NCI-H2107 (cell line): ENCODE measurements at places on chromosomes 13 and 19.

- no peak for DNase-seq
Observed at GRCh38 chr13:72164811-72165210, 297.8 kb upstream of the DACH1 start.

- DNase-seq = no peak
Observed at GRCh38 chr13:90999401-90999800, 348.1 kb upstream of the MIR17HG start.

GRCh38 chr13:71712988-71713653 is 153.9 kb downstream of the DACH1 start:
- no peak for DNase-seq

DNA sequence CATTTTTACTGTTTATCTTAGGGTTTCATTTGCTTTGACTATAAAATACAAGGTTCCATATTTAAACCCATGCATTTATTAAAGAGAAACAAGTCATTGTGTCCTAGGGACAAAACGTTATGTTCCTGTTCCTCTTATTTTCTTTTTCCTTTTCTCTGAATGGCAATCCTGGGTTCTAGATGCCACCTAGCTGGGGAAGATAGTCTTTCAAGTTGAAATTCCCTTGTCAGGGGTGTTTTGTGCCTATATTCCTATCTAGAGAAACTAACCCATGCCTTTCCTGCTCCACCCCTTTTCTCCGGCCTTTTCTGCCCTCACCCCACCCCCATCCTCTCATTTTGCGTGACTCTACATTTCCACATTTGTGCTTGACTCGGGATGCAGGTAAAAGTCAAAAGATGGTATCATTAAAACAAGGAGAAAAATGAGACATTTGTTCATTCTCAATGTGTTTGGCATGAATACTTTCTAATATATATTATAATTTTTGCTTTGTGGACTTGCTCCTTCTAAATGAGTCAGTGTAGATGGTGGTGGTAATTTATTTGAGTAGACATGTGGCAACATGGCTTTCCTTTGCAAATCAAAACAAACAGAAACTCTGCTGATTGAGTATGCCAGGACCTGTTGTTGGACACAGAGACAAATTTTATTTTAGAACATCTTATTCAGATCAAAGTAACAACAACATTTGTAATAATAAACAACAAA is 26.8 kb upstream of the STARD13 start:
- no peak for DNase-seq

DNA sequence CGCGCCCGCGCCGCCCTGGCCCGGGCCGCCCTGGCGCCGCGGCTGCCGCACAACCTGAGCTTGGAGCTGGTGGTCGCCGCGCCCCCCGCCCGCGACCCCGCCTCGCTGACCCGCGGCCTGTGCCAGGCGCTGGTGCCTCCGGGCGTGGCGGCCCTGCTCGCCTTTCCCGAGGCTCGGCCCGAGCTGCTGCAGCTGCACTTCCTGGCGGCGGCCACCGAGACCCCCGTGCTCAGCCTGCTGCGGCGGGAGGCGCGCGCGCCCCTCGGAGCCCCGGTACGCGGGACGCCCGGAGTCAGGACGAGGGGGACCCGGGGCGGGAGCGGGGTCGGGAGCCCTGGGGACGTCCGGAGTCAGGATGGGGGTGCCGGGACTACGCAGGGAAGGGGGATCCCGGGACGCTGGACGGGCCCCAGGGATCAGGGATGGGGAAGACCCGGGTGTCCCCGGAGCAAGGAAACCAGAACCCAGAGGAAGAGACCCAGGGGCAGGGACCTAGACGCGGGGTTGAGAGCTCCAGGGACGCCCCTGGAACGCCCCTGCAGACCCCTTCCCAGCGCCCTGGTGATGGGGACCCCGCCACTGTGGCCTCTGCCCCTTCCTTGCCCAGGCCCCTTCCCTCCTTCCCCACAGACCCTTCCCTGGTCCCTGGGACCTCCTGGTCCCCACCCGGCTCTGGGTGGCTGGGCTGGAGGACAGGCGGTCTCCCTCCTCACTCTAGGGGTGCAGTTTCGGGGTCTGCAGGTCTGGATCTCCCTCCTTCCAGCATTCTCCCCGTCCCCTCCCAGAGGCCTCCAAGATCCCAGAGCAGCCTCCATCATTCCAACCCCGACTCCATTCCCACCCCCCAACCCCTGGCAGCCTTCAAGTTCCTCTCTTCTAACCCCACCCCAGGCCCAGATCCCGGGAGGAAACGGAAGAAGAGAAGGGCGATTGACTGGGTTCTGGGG is 645 bp downstream of the GRIN3B start:
- DNase-seq = no peak

- peak; percentile 49 for DNase-seq
Observed at GRCh38 chr19:42092350-42092749, 16.4 kb downstream of the ZNF574 start.

GRCh38 chr13:33480561-33480960 is 195.0 kb upstream of the STARD13 start:
- DNase-seq = no peak

DNA sequence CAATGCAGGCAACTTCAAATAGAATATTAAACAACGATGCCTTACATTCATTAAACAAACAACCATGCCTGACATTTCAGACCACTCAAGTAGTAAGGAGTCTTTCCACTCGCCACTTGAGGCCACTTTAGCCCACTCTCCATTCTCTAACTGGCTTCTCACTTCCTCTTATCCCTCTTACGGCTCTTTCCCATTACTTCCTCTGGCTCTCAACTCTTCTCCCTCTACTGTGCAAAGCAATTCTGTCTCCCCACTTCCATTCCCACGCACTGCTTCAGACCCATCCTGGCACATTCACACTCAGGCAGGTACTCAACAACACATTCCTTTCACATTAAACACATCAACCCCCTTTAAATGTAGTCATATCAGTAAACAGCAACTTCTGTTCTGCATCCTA is 229.8 kb upstream of the IPO5 start:
- DNase-seq = no peak

DNA sequence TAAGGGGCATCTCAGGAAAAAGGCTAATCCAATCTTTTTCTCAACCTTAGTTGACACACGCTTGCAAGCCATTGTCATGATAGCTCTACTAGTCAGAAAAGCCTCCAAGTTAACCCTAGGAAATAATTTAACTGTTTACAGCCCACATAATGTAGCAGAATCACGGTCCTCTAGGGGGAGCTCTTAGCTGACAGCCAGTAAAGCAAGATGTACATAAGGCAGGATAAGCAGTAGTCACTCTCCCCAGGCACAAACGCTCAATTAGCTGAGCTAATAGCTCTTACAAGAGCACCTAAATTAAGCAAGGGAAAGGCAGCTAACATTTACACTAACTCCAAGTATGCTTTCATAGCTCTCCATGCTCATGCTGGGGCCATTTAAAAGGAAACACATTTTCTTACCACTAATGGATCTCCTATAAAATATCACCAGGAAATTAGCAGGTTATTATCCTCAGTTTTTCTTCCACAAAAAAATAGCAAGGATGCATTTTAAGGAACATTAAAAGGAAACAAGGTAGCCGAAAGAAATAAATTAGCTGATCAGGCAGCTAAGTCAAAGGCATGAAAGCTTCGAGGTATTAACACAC is 33.7 kb upstream of the ZSCAN5A start:
- no peak for DNase-seq

GRCh38 chr13:108915634-108916512 is 286.5 kb downstream of the MYO16 start:
- peak; percentile 56 for DNase-seq

DNA sequence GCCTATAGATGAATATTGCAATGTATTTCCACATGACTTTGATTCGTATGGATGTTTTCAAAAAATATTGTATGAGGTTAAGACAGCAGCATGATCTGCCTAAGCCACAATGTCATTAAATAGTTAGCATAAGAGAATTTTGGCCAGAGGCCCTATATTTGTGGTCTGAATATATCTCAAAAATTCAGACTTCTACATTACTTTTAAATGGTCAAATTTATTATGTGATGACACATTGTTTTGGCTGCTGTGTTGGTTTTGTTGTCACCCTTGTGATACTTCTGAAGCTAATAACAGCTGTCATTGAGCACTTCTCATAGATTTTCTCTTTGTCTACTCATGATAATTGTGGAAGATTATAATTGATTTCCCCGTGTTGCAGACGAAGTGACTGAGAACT is 288.2 kb downstream of the MYO16 start:
- DNase-seq = no peak

DNA sequence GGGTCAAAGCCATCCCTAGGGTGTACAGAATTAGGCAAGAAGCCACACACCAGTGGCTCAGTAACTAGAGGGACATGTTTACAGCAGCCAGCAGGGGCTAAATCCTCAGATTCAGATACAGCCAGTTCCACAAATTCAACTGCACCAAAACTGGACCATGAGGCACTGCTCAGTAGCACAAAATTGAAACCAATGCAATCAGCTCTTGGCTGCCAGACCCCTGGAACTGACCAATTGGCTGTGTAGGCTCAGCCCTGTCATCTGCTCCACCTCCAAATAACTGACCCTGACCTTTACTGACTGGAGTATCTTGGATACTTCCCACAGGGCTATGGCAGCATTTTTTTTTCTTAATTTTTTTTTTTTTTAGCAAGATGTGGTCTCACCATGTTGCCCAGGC is 226.5 kb downstream of the FOXO1 start:
- DNase-seq = no peak

DNA sequence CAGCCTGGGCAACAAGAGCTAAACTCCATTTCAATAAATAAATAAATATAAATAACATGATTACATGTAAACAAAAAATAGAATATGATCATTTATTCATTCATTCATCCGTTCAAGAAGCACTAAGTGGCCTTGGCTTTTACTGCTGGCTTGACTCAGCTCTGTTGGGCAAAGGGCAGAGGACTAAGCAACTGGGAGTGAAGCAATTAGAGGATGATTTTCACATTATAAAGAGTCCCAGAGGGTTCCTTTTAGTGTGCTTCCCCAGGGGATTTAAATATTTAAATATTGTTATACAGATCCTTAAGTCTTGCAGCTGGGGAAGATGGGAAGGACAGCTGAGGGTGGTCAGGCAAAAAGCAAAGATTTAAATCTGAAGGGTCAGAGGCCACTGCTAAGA is 34.9 kb upstream of the FLT1 start:
- DNase-seq = no peak

DNA sequence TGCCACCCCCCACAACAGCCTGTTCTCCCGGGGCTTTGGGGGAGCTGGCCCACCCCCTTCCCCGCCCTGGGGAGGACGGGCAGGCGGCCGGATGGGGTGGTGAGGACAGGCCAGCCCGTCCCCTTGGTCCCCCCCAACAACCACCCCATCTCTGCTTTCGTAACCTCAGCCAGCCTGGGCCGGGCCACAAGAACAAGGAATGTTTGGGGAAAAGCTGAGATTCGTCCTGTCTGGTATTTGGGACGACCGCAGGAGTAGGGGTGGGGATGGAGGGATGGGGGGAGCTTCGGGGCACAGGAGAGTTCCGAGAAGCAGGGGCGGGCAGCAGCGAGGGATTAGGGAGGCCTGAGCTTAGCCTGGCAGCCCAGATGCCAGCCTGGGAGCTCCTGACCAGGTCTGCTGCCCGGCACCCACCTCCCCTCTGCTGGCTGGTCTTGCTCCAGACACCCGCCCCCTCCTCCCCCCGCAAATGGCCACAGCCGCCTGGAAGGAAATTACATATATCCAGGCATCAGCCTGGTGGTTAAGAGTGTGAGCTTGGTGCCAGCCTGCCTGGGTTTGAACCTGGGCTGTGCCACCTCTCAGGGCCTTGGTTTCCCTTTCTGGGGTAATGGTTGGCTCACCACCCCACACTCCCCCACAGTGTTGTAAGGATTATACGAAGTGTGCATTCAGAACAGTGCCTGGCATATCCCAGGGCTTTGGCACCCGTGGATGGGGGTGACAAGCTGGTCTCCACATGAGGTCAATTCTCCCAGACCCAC is at the start of gene PODNL1:
Gene PODNL1, minus strand, starts transcription at position 117 of the 764 bp plus-strand sequence. CDS start 236 bp downstream, outside the sequence.
- DNase-seq = no peak

GRCh38 chr19:863315-863620 is 3.8 kb downstream of the CFD start:
- DNase-seq = no peak

- DNase-seq = no peak
Observed at GRCh38 chr13:21748166-21748565, 77.3 kb downstream of the FGF9 start.

- DNase-seq = no peak
Observed at GRCh38 chr13:21688056-21688455, 17.2 kb downstream of the FGF9 start.

- no peak for DNase-seq
Observed at GRCh38 chr13:52921194-52921593, 72.8 kb upstream of the PCDH8 start.

GRCh38 chr19:6055013-6055795 is 55.1 kb downstream of the RFX2 start:
- no peak for DNase-seq

DNA sequence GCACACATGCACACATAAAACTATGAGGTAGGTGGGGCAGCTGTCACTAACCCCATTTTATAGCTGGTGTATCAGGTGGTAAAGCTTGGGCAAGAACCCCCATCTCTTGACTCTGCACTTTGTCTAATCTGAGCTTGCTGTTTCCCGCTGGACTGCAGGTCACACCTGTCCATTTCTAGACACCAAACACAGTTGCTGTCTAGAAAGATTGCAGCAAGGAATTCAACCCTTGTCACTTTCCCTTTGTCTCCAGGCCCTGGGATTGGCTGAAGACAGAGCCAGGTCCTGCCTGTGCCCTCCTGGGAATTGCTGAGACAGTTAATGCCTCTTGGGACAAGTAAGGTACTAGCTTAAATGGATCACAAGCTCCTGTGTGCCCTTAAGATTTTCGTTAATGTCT is 83.8 kb downstream of the RNASEH2B start:
- DNase-seq = no peak

DNA sequence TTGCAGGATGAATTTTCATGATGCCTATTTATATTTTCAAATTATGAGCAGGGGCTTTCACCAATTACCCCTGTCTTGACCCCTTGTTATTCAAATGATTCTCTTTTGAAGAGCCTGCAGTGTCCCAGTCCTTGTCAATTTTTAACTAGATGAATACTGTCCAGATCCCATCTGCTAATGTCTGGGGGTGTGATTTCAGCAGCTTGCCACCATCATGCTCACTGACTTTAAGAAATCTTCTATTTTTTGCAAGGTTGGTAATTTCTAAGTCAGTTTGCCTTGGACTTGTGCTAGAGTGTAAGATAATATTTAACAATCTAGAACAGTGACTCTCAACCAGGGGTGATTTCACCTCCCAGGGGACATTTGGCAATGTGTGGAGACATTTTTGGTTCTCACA is 106.0 kb downstream of the CACNA1A start:
- no peak for DNase-seq

- no peak for DNase-seq
Observed at GRCh38 chr13:27257233-27257568, 5.8 kb downstream of the RPL21 start.

- DNase-seq = no peak
Observed at GRCh38 chr19:35109395-35110112, 6.1 kb upstream of the FXYD3 start.
